ENCODE measurements at places on chromosomes 2 and 18.

DNA sequence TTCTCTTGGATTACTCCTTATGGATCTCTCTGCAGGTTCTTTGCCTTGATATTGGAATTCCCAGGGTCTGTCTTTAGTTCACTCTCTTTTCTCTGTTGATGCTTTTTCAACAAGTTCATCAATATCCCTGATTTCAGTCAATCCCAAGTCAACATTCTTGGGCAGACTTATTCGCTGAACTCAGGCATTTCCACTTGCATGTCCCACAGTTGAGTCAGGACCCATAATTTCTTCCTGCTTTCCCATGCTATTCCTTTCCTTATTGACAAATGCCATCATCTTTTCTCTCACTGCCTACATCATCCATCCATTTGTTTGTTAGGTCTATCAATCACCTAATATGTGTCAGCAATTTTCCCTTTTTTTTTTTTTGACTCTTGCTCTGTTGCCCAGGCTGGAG is 11.6 kb downstream of the GPD2 start:
- DNase-seq, result no peak

DNA sequence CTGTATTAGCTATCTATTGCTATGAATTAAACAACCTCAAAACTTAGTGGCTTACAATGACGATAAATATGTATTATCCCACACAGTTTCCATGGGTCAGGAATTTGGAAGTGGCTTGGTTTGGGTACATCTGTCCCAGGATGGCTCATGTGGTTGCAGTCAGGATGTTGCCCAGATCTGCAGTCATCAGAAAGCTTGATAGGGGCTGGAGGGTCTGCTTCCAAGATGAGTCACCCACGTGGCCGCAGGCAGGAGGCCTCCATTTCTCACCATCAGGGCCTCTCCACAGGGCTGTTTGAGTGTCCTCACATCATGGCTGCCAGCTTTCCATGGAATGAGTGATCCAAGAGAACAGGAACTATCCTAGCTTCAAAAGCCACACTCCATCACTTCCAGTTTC is 46.4 kb downstream of the CHRNA1 start:
- DNase-seq, result no peak

GRCh38 chr2:219261024-219261855 is 7.5 kb upstream of the TUBA4A start:
- DNase-seq, result no peak

DNA sequence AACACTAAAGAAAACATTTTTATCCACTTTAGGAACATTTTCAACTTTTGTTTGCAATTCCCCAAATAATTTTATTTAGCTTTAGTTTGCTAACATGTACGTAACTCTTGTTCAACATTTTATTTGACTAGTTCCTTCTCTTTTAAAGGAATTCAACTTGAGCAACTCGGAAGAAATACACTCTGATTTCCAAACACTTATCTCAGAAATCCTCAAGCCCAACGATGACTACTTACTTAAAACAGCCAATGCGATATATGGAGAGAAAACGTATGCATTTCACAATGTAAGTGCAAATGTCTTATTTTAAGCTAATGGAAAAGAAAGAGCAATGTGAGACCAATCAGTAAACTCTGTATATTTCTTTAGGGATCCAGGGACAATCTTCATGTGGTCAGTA is 10.1 kb downstream of the SERPINB10 start:
- no peak for DNase-seq

GRCh38 chr2:120267348-120267747 is 14.7 kb downstream of the RALB start:
- DNase-seq, result no peak

Data from NAMALWA (cell line).